Thoracic aorta (tissue), 2 donors: ENCODE measurements at places on chromosomes 1 and 21.

- DNase-seq = no peak
Measured at GRCh38 chr1:70319750-70320149, 34.8 kb downstream of the ANKRD13C start.

DNA sequence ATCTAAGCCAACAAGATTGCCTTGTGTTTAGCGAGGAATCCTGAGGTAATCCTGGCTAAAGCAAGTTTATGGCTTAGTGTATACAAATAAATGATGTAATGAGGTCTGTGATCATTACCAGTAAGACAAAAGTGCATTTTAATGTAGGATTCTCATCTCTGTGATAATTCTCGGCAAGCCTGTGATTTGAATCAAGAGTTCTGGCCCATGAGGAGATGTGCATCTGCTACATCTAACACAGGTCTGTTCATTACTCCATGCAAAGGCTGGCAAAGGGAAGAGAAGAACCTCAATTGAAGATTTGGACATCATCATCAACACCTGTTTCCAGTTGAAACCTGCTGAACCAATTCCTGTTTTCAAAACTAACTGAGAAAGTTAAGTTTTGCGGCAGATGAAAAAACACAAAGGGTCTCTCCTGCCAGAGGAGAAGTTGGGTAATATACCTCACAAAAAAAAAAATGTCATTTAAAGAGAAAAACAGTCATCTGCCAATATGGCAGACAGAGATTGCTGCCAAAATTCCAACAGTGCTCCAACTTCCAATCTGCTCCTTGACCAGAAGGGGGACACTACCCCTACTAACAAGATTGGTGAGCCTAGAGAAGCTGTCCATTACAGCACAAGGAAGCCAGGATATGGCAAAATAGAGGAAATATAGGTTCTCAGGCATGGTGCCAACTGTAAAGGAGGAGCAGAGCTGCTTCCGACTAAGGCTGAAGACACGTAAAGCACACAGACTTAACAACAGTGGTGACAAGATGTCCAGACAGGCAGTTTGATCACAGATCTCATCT is 453.7 kb downstream of the TTLL7 start:
- DNase-seq = no peak

DNA sequence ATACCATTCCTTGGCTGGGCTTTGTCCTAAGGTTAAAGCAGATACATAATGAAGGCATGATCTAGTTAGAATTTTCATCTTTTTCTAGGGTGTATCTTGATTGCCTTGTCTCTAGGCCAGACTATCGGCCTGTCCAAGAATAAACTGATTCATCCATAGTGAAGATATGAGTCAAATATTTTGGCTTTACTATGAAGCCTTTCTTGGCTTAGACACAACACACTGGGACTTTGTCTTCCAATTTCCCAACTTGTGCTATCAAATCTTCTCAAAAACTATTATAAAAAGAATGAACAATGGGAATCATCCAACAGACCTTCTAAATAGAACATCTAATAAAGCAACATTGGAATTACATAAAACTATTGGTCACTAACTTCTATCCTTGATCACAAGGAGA is 64.8 kb downstream of the WARS2 start:
- DNase-seq = no peak

DNA sequence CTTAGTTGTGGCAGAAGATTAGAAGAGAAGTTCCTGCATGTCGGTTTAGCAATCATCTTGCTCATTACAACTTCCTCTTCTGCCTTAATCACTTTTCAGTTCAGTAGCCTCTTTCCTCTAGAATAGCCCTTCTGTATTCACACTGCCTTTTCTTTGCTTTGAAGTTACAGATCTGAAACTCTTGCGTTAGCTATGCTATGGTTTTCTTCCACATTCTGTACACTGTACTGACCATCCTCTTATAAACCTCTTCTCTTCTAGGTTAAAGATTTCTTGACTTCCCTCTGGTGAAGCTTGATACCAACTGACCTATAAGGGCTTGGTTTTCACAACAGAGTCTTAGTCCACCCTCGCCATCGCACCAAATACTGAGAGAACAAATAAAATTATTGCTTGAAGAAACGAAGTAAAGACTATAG is 35.0 kb downstream of the C21orf91 start:
- DNase-seq = no peak

- no peak for DNase-seq
Measured at GRCh38 chr1:99669821-99670220, 23.9 kb downstream of the PALMD start.

DNA sequence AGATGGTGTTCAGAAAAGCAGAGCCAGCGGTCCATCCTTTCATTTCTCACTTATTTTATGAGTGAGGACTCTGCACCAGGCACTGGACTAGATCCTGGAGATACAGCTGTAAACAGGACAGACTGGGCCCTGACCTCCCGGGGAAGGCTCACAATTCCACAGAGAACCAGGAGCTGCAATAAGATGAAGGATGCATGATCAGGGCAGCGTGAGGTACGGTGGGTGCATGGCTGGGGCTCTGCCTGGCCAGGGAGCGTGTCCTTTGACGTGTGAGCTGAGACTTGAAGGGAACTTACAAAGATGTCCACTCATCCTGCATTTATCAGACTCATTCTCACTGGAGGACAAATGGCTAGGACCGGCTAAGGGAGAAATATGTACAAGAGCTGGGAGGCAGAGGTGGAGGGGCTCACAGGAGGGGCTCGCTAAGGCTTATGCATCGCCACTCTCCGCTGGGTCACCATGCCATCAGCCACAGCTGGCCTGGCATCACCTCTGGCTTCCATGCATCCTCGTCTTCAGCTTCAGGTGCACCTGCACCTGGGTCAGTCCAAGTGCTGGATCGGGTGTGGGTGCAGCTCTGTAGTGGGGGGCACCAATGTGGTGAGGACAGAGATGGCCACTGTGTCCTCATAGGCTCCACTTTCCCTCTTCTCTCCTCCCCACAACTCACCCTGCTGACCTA is 213.9 kb downstream of the TOMM20 start:
- DNase-seq = no peak

GRCh38 chr1:71307451-71307850 is 226.6 kb upstream of the ZRANB2 start:
- no peak for DNase-seq

GRCh38 chr1:108057541-108057940 is 92.6 kb upstream of the VAV3 start:
- DNase-seq = no peak

- no peak for DNase-seq
Measured at GRCh38 chr1:38829368-38829767, 30.2 kb downstream of the RRAGC start.

DNA sequence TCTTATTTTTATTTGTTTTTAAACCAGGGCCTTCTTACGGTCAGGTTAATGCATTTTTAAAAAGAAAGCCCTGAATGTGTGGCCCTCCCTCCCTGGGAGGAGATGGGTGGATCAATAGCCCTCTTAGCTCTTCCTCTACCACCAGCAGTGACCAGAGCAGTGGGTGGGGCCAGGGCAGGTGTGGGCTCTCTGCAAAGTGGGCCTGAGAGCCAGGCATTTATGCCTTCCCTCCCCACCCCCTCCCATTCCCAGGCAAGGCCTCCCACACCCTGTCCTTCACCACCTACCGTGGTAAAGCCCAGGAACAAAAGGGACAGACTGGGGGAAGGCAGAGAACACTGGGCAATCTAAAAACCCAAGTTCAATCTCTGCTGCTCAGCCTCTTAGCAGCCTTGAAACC is 63.9 kb downstream of the SSBP3 start:
- no peak for DNase-seq
